ENCODE measurements at places on chromosomes 7 and 10.

DNA sequence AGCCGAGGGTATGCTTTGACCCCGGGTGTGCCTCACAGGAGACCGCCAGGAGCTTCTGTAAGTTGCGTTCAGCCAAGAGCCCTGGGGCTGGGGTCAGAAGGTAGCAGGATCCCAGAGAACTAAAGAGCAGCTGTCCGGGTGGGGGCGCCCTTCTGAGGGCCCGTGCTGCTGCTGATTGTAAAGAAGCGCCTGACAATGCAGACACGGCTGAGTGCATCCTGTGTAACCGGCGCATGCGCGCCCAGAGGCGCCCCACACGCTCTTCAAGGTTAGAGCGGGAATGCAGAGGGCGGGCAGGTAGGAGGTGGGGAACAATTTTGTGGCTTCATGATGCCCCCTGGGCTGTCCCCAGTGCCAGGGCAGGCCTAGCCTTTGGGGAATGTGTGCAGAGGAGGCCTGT, 210.2 kb upstream of the CTBP2 start:
- no peak for DNase-seq

DNA sequence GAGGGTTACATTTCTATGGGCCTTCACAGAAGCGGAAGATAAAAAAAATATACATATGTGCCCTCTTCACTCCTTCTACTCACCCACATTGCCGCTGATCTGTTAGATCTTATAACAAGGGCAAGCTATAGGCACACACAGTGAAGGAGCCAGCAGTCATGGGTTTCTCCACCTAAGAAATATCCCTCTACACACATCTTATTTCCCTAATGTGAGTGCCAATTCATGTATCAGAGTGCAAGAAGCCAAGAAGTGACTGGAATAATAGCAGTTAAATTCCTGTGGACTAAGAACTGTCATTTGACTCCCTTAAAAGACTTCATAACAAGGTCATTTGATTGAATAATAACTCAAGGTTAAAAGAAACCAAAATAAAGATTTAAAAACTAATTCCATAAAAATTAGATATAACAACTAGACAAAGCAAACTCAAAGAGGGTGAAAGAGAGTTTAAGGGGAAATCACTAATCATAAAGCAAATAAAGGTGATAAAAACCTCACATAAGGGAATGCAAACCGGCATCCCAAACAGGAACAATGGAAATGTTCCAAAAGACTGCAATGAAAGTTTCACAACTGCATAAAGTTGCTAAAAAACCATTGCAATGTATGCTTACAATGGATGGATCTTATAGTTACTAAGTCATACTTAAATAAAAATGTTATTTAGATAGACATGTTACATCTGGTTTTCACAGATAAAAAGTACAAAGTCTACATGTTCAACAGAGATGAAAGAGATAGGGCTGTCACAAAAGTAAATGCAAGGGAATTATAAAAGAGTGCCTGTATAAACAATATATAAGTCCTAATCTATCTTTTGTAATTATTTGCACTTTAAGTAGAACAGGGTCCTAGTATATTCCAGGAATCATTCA, 42.8 kb downstream of the ARHGAP21 start:
- no peak for DNase-seq

DNA sequence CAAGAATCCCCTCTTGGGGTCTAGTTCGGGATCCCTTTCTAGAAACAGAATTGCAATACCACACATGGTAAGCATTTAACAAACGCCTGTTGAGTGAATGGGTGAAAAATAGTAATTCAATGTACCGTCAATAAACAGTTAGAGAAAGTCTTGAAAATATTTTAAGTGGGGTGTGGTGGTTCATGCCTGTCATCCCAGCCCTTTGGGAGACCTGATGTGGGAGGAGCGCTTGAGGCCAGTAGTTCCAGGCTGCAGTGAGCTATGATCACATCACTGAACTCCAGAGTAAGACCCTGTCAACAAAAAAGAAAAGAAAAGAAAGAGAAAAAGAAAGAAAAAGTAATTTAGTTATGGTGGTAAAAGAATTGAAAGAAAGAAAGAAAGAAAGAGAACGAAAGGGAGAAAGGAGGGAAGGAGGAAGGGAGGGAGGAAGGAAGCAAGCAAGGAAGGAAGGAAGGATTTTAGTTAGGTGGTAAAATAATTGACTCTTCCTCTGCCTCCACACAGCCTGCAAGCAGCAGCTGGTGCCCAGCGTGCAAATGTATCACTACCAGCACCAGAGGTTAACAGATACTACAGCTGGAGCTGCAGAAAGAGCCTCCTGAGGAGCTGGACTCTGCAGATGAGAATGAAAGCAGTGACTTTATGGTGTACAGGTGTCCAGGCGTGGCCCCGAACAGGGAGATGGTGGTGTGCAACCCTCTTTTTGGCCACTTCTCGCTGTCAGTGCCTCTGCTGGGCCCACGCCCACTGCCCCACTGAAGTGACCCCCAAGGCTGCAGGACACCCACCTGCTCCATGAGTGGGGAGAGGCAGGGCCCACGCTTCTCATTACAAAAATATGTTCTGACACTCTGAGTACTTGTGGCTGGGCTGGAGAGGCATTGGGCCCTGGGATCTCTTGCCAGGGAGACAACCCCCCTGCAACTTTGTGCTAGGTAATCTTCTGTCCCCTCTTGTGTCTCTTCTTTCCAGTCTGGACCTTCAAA, 135.4 kb downstream of the BAMBI start:
- DNase-seq: no peak

DNA sequence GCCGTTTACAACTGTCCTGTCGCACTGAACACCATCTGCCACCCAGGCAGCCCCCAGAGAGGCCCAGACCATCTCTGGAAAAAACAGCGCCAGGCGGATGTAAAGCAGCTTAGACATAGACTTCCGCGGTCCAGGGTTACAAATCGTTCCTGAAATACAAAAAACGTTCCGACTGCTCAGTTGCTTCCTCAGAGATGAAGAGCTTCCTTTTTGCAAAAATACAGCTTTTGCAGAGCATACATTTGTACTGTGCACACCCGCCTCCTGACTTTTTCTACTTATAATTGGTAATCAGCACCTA, 11.4 kb downstream of the DAGLB start:
- DNase-seq: no peak

DNA sequence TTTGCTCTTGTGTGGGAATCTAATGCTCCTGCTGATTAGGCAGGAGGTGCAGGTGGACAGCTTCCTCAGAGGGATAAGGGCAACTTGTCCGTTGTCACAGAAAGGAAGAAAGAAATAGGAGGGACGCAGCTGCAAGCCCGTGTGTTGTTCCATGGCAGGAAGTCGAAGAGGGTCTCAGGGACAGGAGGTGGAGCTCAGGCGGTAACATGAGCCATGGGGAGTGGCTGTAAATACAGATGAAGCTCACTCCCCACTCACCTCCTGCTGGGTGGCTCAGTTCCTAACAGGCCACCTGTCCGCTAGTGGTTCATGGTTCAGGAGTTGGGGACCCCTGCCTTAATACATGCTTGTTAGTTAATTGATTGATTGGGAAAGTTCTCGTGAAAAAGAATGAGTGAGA, 101.7 kb upstream of the SFMBT2 start:
- DNase-seq: no peak

- DNase-seq: no peak
Observed at GRCh38 chr7:20447021-20447650, 116.4 kb downstream of the ITGB8 start.

GRCh38 chr7:27166531-27167505, 1.5 kb upstream of the HOXA9 start:
- DNase-seq: peak; percentile 48

GRCh38 chr7:140752533-140752932, 56.0 kb downstream of the NDUFB2 start:
- DNase-seq: no peak

DNA sequence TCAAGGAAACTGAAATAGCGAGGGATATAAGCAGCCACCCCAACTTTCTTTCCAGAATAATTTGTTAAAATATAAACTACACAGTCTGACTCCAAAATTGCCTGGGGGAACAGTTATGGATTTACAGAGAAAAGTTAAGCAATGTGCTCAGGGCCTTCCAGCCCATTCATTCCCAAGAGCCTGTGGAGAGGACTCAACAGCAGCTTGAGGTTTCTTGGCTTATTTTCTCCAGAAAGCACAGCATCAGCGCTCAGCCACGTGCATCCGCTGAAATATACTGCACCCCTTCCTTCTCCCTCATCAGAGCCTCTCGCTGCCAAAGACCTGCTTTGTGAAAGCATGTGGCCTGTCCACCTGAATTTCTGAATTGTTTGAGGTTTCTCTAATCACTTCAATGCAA, 375.2 kb upstream of the VWC2 start:
- DNase-seq: no peak

DNA sequence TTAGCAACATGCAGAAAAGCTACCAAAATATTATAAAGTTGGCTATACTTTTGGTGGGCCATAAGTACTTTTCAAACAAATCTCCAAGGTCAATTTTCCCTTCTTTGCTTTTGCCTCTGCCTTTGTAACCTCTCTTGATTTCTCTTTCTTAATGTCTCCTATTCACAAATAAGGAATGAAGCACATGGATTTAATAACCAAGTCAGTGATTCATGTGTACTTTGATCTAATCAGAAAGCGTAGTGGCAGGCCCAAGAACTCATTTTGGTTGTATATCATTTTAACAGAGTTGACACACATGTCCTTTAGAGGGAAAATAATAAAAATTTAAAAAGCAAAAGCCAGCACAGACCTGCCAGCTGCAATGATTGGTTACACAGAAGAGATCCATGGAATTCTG, 93.7 kb downstream of the FZD1 start:
- DNase-seq: peak; percentile 19

DNA sequence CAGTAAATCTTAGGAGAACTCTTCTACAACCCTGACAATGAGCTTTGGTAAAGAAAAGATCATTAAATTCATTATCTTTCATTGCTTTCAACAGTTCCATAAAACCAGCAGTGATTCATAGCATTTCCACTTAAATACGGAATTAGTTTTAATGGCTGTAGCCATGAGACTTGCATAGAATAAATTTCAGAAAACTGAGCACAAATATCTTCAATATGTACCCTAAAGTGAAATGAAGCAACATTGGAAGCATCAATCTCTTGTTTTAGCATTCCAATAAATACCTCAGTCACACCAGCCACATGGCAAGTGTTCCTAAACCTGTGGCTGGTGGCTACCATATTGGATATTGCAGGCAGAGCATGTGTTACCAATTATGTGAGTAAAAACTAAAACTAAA, 3.6 kb upstream of the RARRES2 start:
- DNase-seq: peak; percentile 77

DNA sequence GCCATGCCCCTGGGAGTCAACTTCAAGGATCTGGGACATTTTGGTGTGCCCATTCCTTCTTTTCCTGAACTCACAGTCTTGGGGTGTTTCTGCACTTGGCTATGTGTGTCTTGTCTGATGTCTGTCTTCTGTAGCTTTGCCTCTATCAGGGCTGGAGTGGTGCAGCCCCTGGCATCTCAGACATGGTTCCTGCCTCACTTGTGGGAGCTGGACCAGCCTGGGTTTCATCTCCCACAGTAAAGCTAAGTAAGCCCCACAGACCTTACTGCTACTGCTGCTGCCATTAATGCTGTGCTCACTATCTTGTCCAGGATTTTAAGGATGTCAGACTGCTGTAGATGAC, 59.0 kb downstream of the ADCYAP1R1 start:
- no peak for DNase-seq

- peak; percentile 30 for DNase-seq
Observed at GRCh38 chr10:26556748-26557640, 118.9 kb downstream of the APBB1IP start.

GRCh38 chr10:17383801-17384555, 70.4 kb downstream of the ST8SIA6 start:
- no peak for DNase-seq

- no peak for DNase-seq
Observed at GRCh38 chr10:106158241-106158640, 1006.3 kb downstream of the SORCS1 start.

GRCh38 chr7:25622695-25623094, 394.4 kb upstream of the NPVF start:
- no peak for DNase-seq

GRCh38 chr10:98425511-98426352, 10.8 kb upstream of the PYROXD2 start:
- no peak for DNase-seq

DNA sequence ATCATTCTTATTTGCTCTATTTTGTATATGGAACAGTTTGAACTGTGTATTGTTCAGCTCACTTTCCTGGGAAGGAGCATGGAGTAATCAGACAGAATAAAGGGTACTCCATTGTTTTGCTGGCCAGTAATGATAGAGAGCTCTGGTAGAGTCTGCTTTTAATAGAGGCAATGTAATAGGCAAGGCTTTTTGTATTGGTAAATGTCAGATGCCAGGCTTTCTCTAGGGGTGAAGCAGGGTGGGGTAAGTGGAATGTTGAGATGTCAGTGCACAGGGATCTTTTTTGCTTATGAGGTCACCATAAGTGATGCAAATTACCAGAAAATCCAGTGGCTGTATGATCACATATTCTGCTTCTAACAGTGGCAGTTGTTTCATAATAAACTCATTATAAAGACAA, 1088.3 kb upstream of the SORCS1 start:
- DNase-seq: no peak

GRCh38 chr10:96577069-96577468, 9.7 kb downstream of the TM9SF3 start:
- no peak for DNase-seq

- DNase-seq: no peak
Observed at GRCh38 chr10:101839416-101840063, 4.1 kb downstream of the KCNIP2 start.

DNA sequence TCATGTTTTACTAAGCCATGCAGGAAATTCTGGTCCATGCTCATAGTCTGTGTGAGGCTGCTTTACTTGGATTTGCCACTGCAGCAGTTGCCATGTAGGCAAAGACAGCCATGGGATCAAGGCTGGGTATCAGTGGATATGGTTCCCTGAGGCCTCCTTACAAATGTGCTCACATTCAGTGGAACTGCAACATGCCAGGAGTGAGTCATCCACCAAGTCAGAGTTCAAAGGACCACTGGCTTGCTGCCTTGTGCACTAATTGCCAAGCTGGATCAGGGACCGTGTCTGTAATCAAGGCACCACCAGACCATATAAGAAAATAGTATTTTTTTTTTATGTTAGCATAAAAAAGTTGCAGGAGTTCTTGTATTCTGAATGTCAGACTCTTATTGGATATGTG, 101.0 kb downstream of the CDCA7L start:
- DNase-seq: no peak

- DNase-seq: no peak
Observed at GRCh38 chr7:726854-727103, 280 bp downstream of the DNAAF5 start.

DNA sequence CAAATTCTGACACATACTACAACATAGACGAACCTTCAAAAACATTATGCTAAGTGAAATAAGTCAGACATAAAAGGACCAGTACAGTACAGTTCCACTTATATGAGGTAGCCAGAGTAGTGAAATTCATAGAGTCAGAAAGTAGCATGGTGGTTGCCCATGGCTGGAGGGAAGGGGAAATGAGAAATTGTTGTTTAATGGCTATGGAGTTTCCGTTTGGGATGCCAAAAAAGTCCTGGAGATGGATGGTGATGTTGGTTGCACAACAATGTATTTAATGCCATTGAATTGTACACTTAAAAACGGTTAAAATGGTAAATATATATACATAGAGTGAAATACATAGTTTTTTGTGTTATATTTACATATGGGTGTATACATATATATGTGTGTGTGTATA, 2.1 kb upstream of the SLC37A3 start:
- no peak for DNase-seq

- no peak for DNase-seq
Observed at GRCh38 chr10:124878457-124878739, 63.5 kb upstream of the ZRANB1 start.

GRCh38 chr7:112556633-112557032, 75.8 kb downstream of the LSMEM1 start:
- no peak for DNase-seq

- DNase-seq: no peak
Observed at GRCh38 chr7:135285547-135286233, 52.1 kb downstream of the STRA8 start.

GRCh38 chr10:79479283-79479909, 32.9 kb upstream of the EIF5AL1 start:
- DNase-seq: no peak
